ENCODE measurements at places on chromosomes 7 and 10.
A peak's percentile ranks its signal among the peaks of the same experiment; 100 is the strongest.

DNA sequence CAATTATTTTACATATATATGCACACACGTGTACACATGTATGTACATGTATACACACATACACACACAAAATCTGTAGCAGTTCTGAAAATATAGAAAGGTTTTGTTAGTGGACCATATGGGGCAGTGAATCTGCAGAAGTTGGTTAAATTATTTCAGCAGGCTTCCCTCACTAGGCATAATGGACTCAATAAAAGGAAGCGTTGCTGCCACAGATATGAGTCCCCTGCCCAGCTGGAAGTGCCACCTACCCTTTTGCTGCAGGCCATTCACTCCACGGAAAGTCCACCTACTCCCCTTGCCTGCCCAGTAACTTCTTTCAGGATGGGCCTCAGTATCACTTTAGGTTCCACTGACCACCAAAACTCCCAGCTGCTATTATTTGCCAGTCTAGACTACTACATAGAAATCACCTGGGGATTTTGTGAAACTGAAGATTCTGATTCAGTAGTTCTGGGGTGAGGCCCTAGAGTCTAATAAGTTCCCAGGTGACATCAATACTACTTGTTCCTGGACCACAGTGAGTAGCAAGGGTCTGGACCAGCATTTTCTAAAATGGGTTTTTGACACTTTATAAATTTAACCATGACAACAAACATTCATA is 29.3 kb upstream of the CROT start:
- no peak for DNase-seq

DNA sequence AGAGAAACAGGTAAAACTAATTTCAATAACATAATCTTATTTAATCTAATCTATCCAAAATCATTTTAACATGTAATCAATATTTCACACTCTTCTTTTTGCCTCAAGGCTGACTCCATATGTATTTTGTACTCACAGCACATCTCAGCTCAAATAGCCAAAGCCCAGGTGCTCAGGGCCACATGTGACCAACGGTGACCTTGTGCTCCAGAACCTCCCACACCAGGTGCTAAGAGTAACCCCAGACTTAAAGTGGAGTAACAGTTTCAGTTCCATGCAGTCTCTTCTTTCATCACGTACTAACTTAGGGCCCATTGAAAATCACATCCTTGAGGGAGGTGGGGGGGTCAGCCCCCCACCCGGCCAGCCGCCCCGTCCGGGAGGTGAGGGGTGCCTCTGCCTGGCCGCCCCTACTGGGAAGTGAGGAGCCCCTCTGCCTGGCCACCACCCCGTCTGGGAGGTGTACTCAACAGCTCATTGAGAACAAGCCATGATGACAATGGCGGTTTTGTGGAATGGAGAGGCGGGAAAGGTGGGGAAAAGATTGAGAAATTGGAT is 47.3 kb downstream of the NCAPG2 start:
- DNase-seq, result no peak

DNA sequence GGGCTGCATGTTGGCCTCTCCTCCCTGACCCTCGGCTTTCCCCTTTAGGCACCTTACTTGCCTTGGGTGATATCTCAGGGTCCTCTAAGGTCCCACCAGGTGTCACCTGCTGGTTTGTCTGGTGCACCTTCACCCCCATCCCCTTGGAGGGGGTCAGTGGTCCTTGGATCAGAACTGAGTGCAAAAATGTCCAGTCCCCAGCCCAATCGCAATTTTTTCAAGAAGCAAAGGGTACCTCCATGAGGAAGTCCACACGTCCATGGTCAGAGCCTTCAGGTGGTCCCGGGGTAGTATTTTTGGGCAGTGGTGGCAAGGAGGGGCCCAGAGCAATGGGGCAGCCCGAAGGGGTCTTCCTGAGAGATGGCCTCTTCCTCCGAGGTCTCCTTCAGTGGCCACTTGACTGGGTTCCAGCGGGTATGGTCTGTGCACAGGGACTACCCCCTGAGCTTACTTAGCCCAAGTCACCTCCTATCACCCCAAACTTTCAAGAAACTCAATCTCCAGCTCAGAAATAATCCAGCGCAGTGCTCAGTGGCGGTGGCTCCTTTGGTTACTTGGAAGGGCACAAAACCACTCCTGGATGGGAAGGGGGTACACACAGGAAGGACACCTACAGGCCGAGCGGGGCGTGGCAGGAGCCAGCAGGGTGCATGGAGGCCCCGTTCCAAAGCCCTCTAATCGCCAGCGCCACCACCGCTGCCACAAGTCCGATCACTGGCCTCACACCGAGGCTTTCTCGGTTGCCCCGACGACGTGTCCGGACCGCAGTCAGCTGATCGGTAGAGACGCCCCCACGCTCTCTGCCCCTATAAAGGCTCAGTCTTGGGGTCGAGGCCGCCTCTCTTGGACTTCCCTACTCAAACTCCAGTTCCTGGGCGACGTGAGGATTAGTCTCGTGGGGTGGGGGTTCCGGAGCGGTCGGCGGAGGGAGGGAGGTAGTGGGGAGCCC is 4.5 kb downstream of the SAP25 start:
- peak; percentile 69 for DNase-seq

- no peak for DNase-seq
Measured at GRCh38 chr10:10533437-10533836, 484.2 kb upstream of the CELF2 start.

GRCh38 chr10:51244748-51245490 is 170.6 kb downstream of the PRKG1 start:
- no peak for DNase-seq

- no peak for DNase-seq
Measured at GRCh38 chr10:79001082-79001885, 67.5 kb upstream of the ZMIZ1 start.

- no peak for DNase-seq
Measured at GRCh38 chr10:61793760-61794703, 107.5 kb upstream of the ARID5B start.

DNA sequence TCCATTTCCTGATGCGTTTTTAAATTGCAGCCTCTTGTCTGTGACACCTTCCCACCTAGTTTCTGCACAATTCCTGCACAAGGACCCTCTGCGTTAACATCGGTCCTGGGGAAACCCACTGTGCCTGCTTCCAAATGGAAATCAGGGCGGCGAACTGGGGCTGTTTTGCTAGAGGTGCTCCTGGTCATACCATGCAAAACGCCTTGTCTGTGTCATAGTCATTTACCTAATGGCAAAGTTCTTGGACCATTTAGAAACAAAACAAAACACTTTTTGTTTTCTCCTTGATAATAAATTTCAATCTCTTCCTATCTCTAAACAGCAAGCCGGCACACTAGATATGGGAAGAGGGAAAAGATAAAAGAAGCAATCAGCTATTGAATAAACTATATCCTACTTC is 206.9 kb upstream of the KLF14 start:
- DNase-seq, result no peak

DNA sequence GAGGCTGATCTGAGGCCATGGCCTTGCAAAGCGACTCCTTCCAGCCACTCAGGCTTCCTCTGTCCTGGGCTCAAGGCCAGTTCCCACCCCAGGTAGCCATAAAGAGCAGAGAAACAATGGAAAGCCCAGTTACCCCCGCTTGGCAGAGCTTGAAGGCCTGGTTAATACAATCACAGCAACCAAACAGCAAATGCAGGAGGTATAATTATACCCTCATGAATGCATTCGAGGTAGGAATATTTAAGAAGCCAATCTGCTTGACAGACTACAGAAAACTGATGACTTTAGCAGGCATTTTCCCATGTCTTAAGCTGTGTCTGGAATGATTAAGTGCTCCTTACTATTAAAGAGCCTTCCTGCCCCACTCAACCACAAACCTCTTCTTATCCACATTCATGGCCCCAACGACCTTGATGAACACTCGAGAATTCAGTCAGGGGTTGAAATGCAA is 114.1 kb upstream of the MACROH2A2 start:
- no peak for DNase-seq

- DNase-seq, result no peak
Measured at GRCh38 chr7:19920166-19920565, 146.7 kb upstream of the TMEM196 start.

DNA sequence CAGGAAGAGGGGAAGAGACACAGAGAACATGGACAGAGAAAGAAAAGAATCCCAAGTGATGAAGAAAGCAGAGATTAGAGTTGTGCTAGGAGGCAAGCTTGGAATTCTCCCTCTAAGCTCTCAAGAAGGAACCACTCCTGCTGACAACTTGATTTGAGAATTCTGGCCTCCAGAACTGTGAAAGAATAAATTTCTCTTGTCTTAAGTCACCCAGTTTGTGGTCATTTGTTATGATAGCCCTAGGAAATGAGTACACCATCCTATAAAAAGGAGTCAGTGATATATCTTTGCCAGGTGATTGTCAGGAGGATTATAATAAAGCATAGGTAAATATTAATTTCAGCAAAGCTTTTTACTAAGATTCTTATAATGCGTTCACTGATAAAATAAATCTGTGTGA is 82.7 kb upstream of the TFEC start:
- no peak for DNase-seq

- no peak for DNase-seq
Measured at GRCh38 chr7:121126801-121127534, 138.5 kb downstream of the CPED1 start.

- DNase-seq, result no peak
Measured at GRCh38 chr7:130393101-130393561, 12.8 kb downstream of the CPA1 start.

GRCh38 chr7:35758421-35758820 is 42.4 kb upstream of the SEPTIN7 start:
- DNase-seq, result no peak

DNA sequence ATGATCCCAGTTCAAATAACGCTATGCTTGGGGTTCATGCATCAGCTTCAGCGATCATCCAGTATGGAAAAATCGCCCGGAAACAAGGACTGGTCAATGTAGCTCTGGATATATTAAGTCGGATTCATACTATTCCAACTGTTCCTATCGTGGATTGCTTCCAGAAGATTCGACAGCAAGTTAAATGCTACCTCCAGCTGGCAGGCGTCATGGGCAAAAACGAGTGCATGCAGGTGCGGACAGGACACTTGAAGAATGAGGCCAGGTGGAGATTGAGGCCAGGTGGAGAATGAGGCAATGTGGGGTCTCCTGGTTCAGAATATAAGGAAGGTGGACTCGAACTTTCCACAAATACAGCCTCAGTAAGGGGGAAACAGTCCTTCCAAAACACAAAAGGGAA is 105.8 kb downstream of the TRRAP start:
- no peak for DNase-seq

DNA sequence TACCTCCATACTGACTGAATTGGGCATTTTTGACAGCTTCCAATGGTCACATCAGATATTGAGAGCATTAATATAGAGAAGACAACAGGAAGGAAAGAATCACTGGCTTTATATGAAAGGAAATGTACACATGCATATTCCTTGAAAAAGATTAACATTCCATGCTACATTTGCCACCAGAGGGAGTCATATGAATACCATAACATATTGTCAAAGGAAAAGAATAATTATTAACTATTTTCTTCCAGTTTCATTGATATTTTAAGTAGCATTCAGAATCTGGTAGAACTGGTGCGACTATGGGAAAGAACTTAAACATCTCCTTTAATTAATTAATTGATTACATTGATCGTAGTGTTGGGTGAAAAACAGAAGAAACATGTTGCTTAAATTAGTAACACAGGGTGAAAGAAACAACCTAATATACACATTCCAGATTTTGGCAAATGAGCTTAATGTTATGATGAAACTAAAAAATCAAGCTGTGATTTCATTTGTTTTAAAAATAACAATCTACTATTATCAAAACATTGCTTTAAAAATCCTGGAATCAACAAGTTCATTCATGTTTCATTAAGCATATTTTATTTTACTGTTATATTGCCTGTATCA is 71.5 kb downstream of the GPR85 start:
- no peak for DNase-seq

DNA sequence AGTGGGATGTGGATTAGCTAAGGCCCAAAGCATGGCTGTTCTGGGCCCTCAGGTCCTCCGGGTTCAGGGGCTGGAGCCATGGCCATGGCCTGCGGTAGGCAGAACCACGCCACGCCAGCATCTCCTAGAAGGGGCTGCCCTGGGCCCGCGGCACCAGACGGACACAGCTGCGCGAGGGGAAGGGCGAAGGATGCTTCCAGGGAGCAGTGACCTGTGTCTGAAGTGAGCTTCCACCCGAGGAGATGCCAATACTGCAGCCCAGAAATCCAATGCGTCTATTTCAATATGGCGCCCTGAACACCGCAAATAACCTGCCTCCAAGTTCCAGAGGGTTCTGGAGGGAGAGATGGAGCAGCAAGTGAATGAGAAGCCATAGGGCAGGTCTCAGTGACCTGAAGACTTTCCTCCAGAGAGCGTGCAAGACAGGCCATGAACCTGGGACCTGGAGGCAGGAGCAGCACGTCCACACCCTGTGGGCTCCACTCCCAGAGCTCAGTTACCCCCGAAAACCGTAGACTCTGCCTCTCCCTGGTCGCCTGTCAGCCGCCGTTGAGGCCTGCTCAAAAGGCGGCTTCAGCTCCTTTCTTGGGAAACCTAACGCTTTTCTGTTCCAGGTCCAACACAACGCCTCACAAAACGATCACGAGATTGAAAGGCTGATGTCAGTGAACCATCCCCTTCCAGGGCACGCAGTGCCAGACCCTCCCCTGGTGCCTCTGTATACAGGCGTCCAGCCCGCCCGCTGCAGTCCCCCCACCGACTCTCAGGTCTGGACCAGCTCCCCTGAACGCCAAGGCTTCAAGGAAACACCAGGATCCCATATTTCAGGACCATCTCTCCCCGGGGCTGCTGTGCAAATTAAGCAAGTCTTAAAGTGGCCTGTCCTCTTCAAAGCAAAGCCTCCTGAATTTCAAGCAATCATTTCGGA is 37.4 kb downstream of the AMZ1 start:
- DNase-seq, result no peak

GRCh38 chr7:29924684-29925083 is 64.9 kb downstream of the SCRN1 start:
- no peak for DNase-seq

DNA sequence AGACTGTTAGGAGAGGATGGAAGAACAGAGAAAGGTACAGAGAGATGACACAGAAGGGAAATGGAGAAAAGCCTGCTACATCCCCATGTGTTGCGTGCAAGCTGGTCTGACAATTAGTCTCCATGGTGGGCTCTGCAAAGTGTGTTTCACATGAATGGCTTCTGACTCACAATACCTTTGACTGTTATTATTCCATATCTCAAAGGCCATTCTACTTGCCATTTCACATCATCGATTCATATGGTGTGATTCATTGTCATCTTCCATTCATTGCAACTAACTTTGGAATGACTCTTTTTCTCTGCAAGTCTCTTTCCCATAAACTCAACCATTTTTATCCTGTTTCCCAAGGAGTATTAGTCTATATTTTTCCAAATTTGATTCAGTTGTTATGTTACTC is 208.9 kb upstream of the INHBA start:
- DNase-seq, result no peak

All from activated naive CD8-positive, alpha-beta T cell treated with anti-CD3 and anti-CD28 coated beads, Interleukin-2, amount 50 U/mL, for 24 hours (primary cell).